Stomach (tissue), 19 donors: ENCODE measurements at places on chromosomes 2 and 18. TPM values are rescaled to one million over a fixed set of nuclear protein-coding genes. Genes with fewer than 3 reads are reported as not detected.
A peak's percentile ranks its signal among the peaks of the same experiment; 100 is the strongest.

GRCh38 chr2:120999377-121000097 lies 263.9 kb downstream of the GLI2 start:
- H3K4me3 ChIP-seq, result no peak overlapping the region
- DNase-seq, result no peak
- peaks cover 5% of the 10 kb centered on the region for H3K4me1 ChIP-seq
- no peaks in the 10 kb centered on the region for H3K27me3 ChIP-seq
- no peaks in the 10 kb centered on the region for H3K36me3 ChIP-seq

DNA sequence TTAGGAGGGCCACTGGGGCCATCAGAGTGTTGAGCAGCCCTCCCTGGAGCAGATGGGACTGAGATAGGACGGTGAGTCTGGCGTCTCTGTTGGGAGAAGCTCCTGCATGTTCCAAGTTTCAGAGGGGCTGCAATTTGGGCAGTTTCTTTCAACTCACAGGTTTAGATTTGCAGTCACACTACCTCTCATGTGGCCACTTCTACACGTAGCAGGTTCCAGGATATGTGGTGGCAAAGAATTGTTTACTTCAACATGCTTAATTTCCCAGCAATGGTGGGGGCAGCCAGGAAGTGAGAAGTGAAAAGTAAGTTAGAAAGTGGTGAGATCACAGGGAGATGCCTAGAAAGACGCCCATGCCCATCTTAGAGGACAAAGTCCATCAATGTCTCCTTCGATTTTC lies 9.3 kb downstream of the NCK2 start:
- peak overlapping the region; percentile 58 for H3K27ac ChIP-seq
- no peaks in the 10 kb centered on the region for H3K36me3 ChIP-seq
- no peak for DNase-seq

- H3K4me3 ChIP-seq, result no peak overlapping the region
- no peaks in the 10 kb centered on the region for H3K36me3 ChIP-seq
- H3K27ac ChIP-seq, result no peak overlapping the region
Observed at GRCh38 chr18:39648616-39649015, 2083.0 kb upstream of the CELF4 start.

- H3K27ac ChIP-seq, result peak overlapping the region; percentile 91
- H3K4me3 ChIP-seq, result peak overlapping the region; percentile 47
- H3K27me3 ChIP-seq, result no peaks in the 10 kb centered on the region
- no peaks in the 10 kb centered on the region for H3K36me3 ChIP-seq
Observed at GRCh38 chr2:88627856-88628570, 749 bp upstream of the EIF2AK3 start.

DNA sequence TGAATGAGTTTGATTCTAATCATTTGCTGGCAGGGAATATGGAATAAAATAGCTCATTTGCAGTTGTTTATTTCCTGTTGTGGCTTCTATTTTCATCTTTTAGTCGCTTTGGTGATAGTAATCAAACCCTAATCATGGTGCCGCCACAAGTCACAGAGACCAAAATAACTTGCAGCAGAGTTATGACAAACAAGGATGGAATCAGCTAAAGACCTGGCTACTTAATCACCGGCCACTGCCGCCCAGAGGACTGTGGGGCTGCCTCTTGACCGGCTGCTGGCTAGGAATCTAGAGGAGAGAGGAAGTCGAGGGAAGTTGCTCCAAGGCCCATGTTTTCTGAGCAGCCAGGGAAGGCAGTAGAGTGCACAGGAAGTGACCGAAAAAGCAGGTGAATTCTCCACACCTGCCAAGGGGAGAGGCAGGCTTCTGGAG lies 5.1 kb upstream of the SMAD7 start:
- peak; percentile 72 for DNase-seq
- H3K4me3 ChIP-seq, result no peak overlapping the region
- H3K4me1 ChIP-seq, result peaks cover 17% of the 10 kb centered on the region
- no peaks in the 10 kb centered on the region for H3K36me3 ChIP-seq
- H3K27me3 ChIP-seq, result no peaks in the 10 kb centered on the region
- H3K27ac ChIP-seq, result peak overlapping the region; percentile 88

GRCh38 chr2:134674687-134675086 lies 44.1 kb downstream of the TMEM163 start:
- no peak for DNase-seq
- H3K27me3 ChIP-seq, result no peaks in the 10 kb centered on the region
- no peak overlapping the region for H3K27ac ChIP-seq
- peaks cover 24% of the 10 kb centered on the region for H3K4me1 ChIP-seq

DNA sequence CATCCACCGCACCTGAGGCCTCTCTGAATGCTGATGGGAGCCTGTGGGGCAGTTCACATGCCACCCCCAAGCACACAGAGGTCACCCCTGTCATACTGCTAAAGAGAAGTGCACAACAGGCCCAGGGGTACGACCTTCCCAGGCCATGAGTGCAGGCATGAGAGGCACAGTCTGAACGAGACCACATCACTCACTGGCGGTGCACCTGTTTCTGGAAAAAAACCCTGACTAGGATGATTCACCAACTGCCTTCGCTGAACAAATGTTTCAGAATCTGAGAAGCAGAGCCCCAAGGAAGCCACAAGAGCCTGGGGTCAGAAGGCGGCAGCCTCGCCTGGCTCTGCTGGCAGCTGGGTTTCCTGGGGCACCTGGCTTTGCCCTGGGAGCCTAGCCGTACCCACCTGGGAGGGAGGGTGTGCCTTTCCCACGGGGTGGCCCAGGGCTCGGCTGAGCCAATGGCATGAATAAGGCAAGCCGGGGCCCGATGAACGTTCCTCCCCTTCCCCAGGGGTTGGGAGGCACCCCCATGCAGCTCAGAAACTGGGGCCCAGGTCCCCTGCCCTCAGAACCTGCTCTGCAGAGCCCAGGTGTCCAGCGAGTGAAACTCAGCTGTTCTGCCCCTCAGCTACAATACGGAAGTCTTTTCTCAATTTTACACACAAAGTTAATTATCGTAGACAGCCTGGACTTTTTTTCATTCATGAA lies 73.8 kb downstream of the HDAC4 start:
- peak; percentile 54 for DNase-seq
- peaks cover 46% of the 10 kb centered on the region for H3K4me1 ChIP-seq
- no peak overlapping the region for H3K27ac ChIP-seq
- no peak overlapping the region for H3K4me3 ChIP-seq
- H3K36me3 ChIP-seq, result no peaks in the 10 kb centered on the region

The FNDC4 gene
- 2.9 TPM for total RNA-seq

The SLC30A3 gene
- total RNA-seq, result not detected

The CNOT9 gene
- total RNA-seq, result 47.8 TPM

The USP34 gene
- 97.4 TPM for total RNA-seq
